ENCODE measurements at places on chromosomes 16 and 17.
A peak's percentile ranks its signal among the peaks of the same experiment; 100 is the strongest.

DNA sequence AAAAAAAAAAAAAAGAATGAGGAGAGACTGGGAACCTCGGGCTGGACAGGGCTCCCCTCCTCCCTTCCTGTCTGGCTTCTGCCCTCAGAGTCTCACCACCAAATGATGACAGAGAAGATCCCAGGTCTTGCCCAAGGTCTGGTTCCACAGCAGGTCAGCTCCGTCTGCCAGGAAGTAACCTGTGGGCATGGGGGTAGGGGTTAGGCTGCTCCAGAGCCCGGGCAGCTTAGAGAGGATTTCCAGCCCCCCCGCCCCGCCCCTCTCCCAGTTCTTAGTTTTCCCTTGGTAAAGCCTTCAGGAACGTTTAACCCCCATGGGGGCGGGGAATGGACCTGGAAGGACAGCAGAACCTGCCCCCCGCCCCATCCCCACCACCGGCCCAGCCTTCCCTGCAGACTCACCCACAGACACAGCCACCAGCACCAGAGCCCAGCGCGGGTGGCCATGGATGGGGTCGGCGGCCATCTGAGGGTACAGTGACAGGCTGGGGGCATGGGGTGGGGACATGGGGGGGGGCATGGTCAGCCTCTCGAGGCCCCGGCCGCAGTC lies 700 bp downstream of the TLCD2 start:
- no peak for DNase-seq
- peaks cover 8% of the 10 kb centered on the region for H3K4me1 ChIP-seq
- no peak overlapping the region for H3K27ac ChIP-seq
- peak overlapping the region; percentile 43 for H3K4me3 ChIP-seq

GRCh38 chr17:47099451-47099986 lies 89.6 kb downstream of the CDC27 start:
- no peaks in the 10 kb centered on the region for H3K27me3 ChIP-seq
- peak overlapping the region; percentile 91 for H3K27ac ChIP-seq
- DNase-seq, result no peak
- H3K36me3 ChIP-seq, result peaks cover 4% of the 10 kb centered on the region

DNA sequence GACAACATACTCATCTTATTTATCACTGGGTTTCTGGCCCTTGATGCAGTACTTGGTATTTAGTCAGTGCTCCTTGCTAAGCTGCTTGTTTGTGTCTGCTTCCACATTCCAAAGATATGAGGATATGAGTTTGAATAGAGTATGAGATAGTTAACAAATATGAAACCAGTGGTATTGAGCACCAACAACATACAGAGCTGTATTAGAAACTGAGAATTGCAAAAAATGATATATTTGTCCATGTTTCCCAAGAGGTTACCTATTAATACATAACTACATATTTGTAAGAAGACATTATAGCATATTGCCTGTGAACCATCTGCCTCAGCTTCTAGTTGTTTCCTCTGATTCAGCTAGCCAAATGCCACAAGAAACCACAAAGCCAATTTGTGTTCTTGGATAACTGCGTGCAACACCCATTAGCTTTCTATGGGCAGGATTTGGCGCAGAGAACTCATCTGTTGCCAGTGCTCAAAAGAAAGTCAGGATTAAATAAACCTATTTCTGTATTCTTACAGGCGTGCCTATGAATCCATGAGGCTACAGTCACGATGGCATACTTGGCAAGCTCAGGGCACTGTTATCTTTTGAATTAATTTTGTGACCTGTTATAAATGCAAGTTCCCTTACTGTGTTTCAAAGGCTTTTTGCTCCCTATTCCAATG lies 194.4 kb downstream of the MAP2K6 start:
- H3K36me3 ChIP-seq, result no peaks in the 10 kb centered on the region
- no peak overlapping the region for H3K4me3 ChIP-seq
- H3K27me3 ChIP-seq, result peaks cover 1% of the 10 kb centered on the region
- no peaks in the 10 kb centered on the region for H3K4me1 ChIP-seq
- H3K27ac ChIP-seq, result no peak overlapping the region

- H3K4me3 ChIP-seq, result no peak overlapping the region
- H3K27me3 ChIP-seq, result peaks cover 24% of the 10 kb centered on the region
- no peaks in the 10 kb centered on the region for H3K4me1 ChIP-seq
- no peaks in the 10 kb centered on the region for H3K36me3 ChIP-seq
- no peak for DNase-seq
Measured at GRCh38 chr16:48125888-48126287, 29.9 kb downstream of the ABCC12 start.

DNA sequence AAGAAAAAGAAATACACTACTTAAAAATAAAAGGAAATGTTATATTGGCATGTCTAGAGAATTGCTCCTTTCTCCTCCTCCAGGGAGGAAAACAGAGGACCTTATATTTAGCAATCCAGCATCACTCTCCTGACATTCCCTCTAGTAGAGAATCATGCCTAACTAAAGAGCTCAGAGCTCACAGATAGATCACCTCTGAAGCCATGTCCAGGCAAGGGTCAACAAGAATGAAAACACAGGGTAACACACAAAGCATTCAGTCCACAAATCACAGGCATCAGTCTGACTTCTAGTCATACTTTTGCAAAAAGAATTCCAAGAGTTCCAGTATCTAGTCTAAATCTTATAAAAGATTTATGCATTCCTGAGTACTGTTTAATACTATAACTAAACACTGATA lies 4.4 kb upstream of the HASPIN start:
- no peak for DNase-seq
- H3K27ac ChIP-seq, result no peak overlapping the region
- no peaks in the 10 kb centered on the region for H3K27me3 ChIP-seq
- no peak overlapping the region for H3K4me3 ChIP-seq

DNA sequence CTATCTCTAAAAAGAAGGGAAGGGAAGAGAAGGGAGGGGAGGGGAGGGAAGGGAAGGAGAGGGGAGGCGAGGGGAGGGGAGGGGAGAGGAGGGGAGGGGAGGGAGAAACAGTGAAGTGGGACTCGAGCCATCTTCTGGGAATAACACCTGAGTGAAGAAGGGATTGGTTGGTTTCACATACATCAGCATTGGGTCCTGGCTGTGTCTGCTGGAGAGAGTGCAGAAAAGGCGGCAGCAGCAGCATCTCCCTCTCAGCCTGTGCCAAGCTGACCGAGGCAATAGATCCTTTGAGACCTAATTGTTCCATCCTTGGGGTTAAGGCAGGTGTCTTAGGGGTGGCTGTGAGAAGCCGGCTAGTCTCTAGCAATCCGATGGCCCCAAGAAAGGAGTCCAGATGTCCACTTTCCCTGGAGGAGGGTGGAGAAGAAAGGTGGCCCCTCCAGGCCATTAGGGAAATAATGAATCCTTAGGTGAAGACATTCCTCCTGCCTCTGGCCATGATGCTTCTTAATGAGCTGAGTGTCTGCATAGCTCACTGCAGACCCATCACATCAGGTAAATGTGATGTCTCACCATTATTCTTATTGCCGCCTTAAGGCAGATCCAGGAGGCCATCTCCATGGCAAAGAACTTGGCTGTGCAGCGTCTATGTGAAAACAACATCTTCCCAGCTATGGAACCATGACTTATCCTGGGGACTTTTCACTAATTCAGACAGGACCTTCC lies 71.6 kb downstream of the WIPI1 start:
- no peaks in the 10 kb centered on the region for H3K27me3 ChIP-seq
- H3K4me1 ChIP-seq, result peaks cover 28% of the 10 kb centered on the region
- no peak overlapping the region for H3K27ac ChIP-seq
- no peak overlapping the region for H3K4me3 ChIP-seq
- H3K36me3 ChIP-seq, result no peaks in the 10 kb centered on the region
- DNase-seq, result no peak

DNA sequence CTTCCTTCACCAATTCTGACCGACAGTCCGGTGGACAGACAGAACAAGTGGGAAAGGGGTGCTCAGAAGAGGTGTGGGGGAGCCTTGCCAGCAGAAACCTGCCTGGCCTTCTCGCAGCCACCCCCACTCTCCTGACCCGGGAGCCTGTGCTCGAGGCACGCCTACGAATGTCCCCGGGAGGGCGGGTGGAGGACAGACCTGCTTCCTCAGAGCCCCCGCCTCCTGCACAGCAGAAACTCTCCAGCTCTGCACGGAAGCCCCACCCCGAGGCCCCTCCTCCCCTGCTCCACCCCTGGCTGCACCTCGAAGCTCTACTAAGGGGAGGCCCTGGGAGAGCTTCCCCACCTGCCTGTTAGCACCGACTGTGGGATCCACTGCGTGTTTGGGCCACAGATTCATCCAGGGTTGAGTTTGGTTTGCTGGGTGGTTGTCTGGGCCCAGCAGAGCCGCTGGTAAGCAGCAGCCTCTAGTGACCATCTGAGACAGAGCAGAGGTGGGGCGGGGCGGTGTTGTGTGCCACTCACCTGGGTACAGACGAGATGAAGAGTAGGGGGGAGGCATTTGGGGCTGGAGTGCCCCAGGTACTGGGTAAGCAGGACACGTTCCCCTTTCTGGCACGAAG lies 6.2 kb downstream of the TAF1C start:
- H3K4me1 ChIP-seq, result peaks cover 13% of the 10 kb centered on the region
- DNase-seq, result no peak
- no peak overlapping the region for H3K4me3 ChIP-seq
- H3K27ac ChIP-seq, result no peak overlapping the region

- no peaks in the 10 kb centered on the region for H3K36me3 ChIP-seq
- no peak for DNase-seq
Measured at GRCh38 chr16:57606147-57606846, 22.1 kb upstream of the ADGRG1 start.

DNA sequence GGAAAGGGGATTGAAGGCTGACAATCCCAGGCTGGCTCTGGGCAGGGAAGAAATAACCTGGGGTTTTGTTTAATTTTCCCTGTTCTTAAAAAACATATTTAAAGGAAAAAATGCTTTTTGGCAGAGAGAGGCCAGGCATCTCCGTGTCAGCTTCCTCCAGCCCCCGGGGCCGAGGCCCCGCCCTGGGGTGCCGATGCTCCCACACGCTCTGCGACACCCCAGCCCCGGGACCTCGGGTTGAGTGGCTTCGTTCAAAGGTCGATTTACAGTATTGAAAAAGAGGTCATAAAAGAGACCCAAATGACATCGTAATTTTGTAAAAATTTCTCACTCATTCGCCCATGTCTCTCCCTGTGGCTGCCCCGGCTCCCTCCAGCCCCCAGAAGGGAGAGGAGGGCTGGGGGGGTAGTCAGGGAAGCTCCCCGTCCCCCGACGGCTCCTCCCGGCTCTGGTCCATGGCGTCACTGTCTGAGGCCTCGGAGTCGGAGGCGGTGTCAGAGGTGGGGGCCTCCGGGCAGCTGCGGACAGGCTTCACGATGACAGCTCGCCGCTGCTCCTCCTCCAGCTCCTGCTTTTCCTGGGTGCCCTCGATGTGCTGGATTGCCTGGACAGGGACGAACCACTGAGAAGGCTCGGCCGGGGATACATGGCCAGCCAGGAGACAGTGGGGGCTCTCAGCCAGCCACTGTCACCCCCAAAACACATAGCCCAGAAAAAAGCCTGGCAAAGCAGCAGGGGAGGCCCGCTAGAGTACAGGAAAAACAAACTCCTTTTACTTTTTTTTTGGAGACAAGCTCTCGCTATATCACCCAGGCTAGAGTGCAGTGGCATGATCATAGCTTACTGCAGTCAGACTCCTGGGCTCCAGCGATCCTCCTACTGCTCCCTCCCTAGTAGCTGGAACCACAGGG lies 14.9 kb downstream of the TFAP4 start:
- no peaks in the 10 kb centered on the region for H3K27me3 ChIP-seq
- H3K27ac ChIP-seq, result no peak overlapping the region
- H3K4me1 ChIP-seq, result peaks cover 7% of the 10 kb centered on the region

DNA sequence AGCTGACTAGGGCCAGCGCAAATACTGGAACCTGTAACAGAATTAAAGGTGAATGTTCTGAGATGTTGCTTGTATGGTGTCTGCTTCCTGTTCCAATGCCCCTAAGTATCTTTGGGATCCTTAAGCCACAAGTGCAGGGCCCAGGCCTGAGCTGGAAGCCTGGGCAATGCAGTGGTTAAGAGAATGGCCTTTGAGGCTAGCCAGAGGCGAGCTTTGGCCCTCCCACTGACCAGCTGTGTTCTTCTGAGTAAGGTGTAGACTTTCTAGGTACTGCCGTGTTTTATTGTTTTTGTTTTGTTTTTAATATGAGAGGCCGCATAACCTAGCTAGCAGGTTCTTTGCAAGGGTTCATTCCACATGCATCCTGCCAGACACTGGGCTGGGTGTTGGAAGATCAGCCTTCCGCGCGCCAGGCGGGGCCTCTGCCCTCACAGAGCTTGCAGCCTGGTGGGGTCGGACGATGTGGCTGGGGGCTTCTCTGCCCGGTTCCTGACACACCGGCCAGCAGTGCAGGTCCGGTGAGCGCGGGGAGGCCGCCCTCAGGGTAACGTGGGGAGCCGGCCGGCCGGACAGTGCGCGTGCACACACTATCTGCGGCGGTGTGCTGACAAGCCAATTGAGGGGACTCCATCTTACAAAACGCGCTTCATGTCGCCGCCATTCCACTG lies 551 bp upstream of the MLX start:
- H3K4me1 ChIP-seq, result peaks cover 55% of the 10 kb centered on the region
- peaks cover 4% of the 10 kb centered on the region for H3K36me3 ChIP-seq
- H3K27ac ChIP-seq, result peak overlapping the region; percentile 99
- no peak for DNase-seq

- no peaks in the 10 kb centered on the region for H3K27me3 ChIP-seq
- peaks cover 4% of the 10 kb centered on the region for H3K36me3 ChIP-seq
- peaks cover 53% of the 10 kb centered on the region for H3K4me1 ChIP-seq
Measured at GRCh38 chr17:77375108-77375916, 234.5 kb downstream of the SEC14L1 start.

GRCh38 chr17:78891406-78892061 lies 11.5 kb downstream of the CEP295NL start:
- H3K27ac ChIP-seq, result peak overlapping the region; percentile 87
- peaks cover 48% of the 10 kb centered on the region for H3K4me1 ChIP-seq
- H3K36me3 ChIP-seq, result no peaks in the 10 kb centered on the region
- no peak for DNase-seq
- no peaks in the 10 kb centered on the region for H3K27me3 ChIP-seq

GRCh38 chr17:50059256-50059655 lies 3.3 kb downstream of the ITGA3 start:
- no peaks in the 10 kb centered on the region for H3K27me3 ChIP-seq
- H3K4me1 ChIP-seq, result peaks cover 24% of the 10 kb centered on the region
- H3K27ac ChIP-seq, result no peak overlapping the region

- H3K4me3 ChIP-seq, result no peak overlapping the region
- DNase-seq, result no peak
- no peaks in the 10 kb centered on the region for H3K27me3 ChIP-seq
- H3K4me1 ChIP-seq, result no peaks in the 10 kb centered on the region
- H3K27ac ChIP-seq, result no peak overlapping the region
- no peaks in the 10 kb centered on the region for H3K36me3 ChIP-seq
Measured at GRCh38 chr17:65194670-65195334, 57.6 kb downstream of the RGS9 start.

All from naive thymus-derived CD8-positive, alpha-beta T cell (primary cell).